ENCODE measurements at places on chromosomes 6 and 20. TPM values are rescaled to one million over a fixed set of nuclear protein-coding genes. Genes with fewer than 3 reads are reported as not detected.

DNA sequence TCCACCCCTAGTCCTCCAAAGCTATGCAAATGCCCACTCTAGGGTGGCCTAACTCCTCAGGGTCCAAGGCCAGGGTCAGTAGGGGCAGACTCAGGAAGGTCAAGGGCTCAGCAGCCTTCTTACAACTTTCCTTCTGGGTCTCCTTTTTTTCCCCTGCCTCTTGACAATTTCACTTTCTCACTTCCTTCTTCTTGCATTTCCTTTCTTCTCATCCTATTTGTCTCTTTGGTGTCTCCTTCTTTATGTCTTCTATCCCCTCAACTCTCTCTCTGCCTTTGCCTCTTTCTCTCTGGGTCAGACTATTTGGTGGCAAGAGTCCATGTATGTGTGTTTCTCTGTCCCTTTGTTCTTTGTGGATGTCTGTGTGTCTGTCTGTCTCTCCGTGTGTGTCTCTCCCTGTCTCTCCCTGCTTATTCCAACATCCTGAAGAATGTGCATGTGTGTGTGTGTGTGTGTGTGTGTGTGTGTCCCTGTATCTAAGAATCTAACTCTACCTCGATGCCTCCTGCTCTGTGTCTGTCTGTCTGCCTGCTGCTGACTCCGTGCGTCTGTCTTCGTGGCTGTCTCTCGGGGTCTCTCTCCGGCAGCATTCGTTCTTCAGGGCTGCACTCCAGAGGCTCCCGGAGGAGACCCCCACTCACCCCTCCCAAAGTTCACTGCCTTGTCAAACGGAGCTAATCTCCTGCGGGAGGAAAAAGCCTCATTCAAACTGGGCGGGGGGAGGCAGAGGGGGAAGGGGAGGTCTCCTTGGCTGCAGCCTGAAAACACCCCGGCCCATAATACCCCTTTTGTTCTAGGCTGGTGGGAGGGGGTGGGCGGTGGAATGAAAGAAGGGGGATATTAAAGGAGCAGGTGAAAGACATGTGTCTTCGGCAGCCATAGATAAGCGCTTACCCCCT, 51.7 kb upstream of the FOXP4 start:
- no peak for DNase-seq

DNA sequence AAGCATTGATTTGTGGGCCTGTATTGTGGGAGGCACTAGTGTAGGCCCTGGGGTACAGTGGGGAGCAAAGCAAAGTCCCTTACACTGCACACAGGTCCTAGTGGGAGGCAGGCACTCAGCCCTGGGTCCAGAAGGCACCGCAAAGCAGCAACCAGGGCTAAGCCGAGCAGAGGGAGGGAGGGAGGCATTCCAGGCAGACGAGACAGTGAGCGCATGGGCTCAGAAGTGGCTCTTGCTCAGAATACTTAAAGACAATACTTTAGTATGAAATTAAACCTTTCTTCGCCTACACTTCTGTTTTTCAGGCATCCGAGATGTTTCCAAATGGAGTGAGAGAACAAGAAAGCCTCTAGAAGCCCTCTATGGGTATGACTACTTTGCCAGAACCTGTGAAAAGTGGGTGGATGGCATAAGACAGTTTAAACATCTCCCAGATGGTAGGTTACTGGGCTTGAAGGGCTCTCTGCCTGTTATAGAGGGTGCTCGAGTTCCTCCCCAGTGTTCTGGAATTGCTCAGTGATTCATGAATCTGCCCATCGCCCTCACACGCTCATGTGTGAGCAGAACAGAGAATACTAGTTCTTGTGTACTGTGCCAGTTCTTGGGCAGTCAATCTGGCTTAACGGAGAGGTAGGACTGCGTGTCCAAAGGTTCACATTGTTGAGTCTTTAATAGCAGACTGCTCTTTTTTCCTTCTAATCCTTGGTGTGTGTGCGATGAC, 18.7 kb downstream of the BPHL start:
- DNase-seq: no peak

GRCh38 chr20:25259788-25260254, 11.9 kb downstream of the PYGB start:
- DNase-seq: no peak

GRCh38 chr6:82461536-82461935, 97.9 kb downstream of the TPBG start:
- no peak for DNase-seq

DNA sequence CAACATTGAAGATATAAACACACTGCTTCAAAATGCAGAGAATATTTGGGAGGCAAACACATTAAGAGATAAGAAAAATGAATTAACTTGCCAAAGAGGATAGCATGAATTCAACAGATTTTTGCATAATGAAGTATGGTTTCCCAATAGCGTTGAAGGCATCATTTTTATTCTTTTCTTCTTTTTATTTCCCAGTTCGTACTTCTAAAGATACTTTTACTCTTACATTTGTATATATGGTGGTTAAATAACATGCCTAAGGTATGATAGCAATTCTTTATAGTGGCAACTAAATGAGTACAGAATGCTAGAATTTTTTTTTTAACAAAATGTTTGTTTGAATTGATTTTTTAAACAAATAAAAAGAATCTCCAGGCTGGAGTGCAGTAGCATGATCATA, 473.4 kb upstream of the MARCKS start:
- no peak for DNase-seq

- peak; percentile 76 for DNase-seq
These were observed 103.5 kb upstream of the HIVEP1 start for GRCh38 chr6:11908436-11909105.

DNA sequence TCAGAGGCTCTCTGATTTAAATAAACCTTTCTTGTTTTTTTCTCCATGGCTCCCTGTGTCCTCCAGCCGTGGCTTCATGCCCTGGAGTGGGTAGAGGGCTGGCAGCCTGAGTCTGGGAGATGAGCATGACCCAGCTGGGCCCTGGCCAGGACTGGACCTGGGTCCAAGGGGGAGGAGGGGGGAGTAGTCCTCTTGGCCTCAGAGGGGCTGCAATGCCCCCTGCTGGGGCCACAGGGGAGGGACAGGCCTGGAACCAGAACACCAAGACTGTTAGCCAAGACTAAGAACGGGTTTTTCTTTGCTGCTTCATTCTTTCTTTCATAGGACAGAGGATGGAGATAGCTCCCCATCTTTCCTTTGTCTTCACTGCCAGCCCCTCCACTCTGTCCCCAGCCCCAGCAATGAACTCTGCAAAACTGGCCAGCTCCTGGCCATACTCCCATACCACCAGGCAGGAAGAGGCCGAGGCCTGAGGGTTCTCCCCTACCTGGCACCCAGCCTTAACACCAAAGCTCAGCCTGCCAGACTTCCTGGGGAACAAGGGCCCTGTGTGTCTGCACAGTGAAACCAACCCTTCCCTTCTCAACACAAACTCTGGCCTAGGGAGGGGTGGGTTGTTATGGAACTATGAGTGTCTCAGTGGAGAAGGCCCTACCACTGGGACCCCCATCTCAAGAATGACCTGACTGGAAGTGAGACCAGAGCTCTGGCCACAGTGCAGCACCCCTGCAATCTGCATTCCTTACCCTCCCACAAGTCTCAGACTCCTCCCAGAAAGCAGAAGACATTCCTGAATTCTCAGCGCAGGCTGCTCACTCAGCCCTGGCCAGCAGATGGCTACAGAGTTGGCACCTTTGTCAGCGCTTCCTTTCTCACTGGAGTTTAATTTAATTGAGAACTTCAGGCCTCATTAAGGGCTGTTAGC, 11.0 kb downstream of the SLC29A1 start:
- peak; percentile 75 for DNase-seq

Gene HFE
- 10.5 TPM for polyA plus RNA-seq

Gene ZBTB46
- polyA plus RNA-seq: 12.7 TPM

Gene GRM4
- polyA plus RNA-seq: 0.30 TPM

Gene SLC13A3
- polyA plus RNA-seq: 10.4 TPM

Gene EYS
- 0.85 TPM for polyA plus RNA-seq

Gene PDE7B
- 2.8 TPM for polyA plus RNA-seq

All from left lung (tissue), 14 donors.